ENCODE measurements at places on chromosomes 2 and 18.

GRCh38 chr2:221486106-221486505 is 86.0 kb downstream of the EPHA4 start:
- no peak for DNase-seq

GRCh38 chr2:120132691-120133090 is 90.5 kb downstream of the TMEM185B start:
- peak; percentile 50 for DNase-seq

DNA sequence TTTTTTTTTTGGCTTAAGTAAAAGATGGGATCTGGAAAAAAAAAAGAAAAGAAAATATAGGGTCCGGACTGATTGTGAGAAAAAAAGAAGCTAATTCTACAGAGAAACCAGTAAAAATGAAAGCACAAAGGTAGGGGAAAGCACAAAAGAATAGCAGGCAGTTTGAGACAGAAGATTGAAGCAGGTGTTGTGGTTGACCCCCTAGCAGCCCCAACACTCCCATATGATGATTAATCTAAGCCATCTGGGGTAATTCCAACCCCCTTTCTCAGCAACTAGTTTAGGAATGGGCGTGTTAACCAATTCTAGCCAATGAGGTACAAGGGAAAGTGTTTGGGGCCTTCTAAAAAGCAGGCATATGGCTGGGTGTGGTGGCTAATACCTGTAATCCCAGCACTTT is 77.0 kb downstream of the MBD2 start:
- no peak for DNase-seq

GRCh38 chr2:212135739-212136138 is 402.9 kb downstream of the ERBB4 start:
- DNase-seq = peak; percentile 17

DNA sequence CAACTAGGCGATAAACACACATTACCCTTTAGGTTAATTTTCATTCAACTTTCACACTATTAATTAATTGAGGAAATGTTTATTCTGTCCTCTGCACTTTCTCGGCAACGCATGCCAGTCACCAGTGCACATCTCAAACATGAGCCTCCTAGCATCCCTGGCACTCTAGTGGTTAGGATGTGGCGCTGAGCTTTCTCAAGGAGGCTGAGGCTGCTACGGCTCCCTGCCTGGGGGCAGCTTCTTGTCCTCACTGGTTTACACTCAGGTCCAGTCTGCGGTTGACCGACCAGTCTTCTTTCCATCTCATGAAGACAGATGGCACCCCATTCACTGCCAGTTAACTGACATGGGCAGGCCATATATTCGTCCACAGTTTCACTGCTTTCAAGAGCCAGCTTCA is 463.4 kb downstream of the EIPR1 start:
- DNase-seq = no peak

- DNase-seq = no peak
These were observed 172.7 kb downstream of the HRH4 start for GRCh38 chr18:24633121-24633520.

GRCh38 chr18:57542126-57542525 is 44.4 kb downstream of the FECH start:
- DNase-seq = peak; percentile 35

DNA sequence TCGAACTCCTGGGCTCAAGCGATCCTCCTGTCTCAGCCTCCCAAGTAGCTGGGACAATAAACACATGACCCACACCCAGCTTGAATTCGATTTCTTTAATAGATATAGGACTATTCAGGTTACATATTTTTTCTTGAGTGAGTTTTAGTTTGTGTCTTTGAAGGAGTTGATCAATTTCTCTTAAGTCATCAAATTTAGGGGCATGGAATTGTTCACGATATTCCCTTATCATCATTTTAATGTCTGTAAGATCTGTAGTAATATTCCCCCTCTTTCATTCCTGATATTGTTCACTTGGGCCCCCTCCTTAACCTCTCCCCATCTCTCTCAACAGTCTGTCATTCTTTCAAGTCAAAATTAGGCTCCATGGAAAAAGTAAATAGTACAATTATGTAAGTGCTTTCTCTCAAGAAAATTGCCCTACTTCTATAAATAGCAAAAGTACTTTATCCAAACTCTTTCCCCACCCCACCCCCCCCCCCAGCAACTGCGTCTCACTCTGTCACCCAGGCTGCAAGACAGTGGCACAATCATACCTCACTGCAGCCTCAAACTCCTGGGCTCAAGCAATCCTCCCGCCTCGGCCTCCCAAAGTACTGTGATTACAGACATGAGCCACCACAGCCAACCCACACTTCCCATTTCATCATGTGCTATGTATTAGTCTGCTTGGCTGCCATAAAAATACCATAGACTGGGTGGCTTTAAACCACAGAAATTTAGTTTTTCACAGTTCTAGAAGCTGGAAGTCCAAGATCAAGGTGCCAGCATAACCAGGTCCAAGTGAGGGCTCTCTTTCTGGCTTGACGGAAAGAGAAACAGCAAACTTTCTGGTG is 20.1 kb downstream of the WDR33 start:
- DNase-seq = no peak

GRCh38 chr2:55120634-55121359 is 70.5 kb upstream of the RTN4 start:
- DNase-seq = peak; percentile 79

DNA sequence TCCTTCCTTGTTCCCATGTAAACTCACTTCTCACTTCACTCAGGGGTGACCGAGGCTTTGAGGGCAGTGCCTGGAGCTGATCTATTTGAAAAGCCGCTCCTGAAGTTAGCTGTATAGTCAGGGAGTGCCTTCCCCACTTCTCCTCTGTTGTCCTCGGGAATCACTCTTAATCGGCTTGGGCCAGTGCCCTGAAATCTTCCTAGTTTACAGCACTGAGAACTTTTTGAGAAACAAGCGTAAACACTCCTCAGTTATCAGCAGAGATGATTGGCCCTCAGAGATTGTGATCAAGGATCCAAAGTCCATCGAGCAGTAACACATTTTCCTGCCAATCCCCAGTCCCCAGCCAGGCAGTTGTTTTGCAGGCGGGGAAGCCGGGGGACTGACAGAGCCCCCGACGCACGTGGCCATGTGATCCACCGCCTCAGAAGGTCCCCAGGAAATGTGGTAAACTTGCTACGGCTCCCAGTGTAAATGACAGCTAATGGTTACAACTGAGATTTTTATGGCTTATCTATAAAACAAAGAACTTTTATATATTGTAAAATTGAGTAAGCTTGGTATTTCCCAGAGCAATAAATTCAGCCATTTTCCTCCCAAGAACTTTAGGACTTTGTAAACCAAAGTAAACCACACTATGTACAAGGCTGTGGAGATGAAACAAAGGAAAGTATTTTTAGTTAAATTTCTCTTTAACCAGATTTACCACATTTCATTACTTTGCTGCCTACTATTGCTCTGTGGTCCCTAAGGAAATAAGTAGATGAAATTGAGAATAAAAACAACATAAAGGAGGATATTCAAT is 53.5 kb downstream of the C18orf63 start:
- no peak for DNase-seq

GRCh38 chr2:36597532-36598377 is at the start of gene FEZ2:
TSS of gene FEZ2 (minus strand) at chr2:36598168. CDS start at chr2:36598142, 26 bp downstream.
- peak; percentile 63 for DNase-seq

GRCh38 chr18:29028560-29028959 is 851.6 kb upstream of the CDH2 start:
- DNase-seq = peak; percentile 3

DNA sequence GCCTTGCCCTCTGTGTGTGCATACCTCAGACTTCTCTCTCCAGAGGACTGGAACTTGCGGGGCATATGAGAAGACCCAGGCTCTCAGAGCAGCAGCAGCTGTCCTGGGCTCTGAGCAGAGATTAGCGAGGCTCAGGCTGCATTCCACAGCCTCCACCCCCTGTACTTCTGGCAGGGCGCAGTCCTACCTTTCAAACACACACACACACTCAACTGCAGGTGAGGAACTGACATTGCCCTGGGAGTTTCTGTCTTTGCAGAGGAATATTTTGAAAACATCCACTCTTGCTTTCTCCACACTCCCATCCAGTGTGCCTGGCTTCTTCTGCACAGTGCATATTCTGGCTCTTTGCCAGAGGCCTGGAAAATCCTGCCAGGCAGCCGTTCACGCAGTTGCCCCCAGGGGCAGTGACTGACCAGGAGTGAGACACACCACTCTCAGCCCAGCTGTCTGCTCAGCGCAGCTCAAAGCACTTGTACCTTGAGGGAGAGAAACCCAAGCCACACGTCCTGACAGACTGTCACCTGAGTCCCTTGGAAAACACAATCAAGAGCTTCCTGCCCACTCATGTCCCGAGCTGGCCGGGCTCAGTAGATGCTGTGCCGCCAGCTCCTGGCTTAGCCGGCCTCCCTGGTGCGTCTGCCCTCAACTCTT is 460.8 kb downstream of the RNF144A start:
- DNase-seq = no peak

DNA sequence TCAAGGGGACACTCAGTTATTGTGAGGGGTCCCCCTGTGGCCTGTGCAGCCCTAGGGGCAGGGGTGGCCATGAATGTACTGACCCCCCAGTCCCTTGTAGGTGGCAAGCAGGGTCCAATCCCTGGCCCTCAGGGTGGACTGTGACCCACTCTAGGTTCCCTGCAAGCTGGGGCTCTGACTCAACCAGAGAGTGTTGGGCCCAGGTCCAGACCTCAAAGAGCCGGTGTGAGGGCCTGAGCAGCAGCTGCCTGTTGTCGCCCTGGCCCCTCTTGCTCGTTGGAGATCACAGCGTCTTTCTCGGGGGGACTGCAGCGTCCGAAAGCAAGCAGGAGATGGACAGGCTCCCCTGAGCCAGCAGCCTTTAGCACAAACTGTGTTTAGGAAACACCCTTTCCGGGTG is 66.8 kb upstream of the ATG16L1 start:
- DNase-seq = no peak

- DNase-seq = peak; percentile 35
These were observed 53.8 kb downstream of the GULP1 start for GRCh38 chr2:188345426-188345825.

DNA sequence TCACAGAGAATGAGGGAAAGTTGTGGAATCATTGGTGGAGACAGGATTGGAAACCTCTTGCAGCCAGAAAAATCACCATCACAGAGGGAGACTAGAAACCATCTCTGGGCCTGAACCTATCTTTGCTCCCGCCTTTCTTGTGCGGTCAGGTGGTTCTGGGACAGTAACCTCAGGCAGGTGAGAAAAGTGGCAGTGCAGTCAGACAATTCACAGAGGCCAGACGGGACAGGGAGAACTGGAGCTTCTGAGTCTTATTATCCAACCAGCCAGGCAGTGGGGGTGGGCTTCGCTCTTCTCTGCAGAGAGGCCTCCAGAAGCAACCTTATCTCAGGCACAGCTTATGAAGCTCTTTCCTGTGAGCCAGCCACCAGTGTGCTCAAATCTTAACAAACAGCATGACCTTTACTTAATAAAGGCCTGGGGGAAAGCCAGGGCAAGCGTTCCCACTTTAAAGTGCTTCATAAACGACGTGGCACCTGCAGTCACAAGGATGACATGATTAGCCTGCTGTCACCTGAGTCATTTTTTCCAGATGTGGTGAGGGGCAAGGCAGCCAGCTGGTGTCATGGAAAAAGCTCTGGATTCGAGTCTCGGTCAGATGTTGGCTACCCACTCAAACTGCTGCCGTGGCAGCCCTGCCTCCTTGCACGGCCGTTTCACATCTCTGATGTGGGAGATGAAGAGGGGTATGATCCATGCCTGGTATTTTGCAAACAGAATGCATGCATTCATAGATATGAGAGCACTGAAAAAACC is 109.7 kb downstream of the B3GNT2 start:
- no peak for DNase-seq

- no peak for DNase-seq
These were observed 124.1 kb upstream of the MYT1L start for GRCh38 chr2:2455151-2455550.

- DNase-seq = no peak
These were observed 71.4 kb upstream of the FAM98A start for GRCh38 chr2:33670392-33670937.

DNA sequence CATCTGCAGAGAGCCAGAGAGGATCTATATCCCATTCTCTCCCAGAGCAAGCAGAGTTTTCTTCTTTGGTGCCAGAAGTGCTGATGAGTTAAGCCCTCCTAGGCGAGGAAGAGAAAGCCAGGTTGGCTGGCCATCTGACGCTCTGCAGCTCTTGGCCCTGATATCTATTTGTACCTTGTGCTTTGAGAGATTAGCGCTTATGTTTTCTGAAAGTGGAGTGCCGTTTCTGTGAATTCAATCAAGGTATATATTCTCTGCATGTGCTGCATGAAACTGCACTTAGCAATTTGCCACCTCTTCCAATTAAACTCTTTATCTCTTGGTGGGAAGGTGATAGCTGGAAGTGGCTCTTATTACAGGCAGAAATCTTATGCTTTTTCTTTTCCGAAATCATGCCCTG is 177.5 kb downstream of the LPIN1 start:
- DNase-seq = no peak

- peak; percentile 83 for DNase-seq
These were observed 36.1 kb upstream of the MRPL33 start for GRCh38 chr2:27735263-27735904.

DNA sequence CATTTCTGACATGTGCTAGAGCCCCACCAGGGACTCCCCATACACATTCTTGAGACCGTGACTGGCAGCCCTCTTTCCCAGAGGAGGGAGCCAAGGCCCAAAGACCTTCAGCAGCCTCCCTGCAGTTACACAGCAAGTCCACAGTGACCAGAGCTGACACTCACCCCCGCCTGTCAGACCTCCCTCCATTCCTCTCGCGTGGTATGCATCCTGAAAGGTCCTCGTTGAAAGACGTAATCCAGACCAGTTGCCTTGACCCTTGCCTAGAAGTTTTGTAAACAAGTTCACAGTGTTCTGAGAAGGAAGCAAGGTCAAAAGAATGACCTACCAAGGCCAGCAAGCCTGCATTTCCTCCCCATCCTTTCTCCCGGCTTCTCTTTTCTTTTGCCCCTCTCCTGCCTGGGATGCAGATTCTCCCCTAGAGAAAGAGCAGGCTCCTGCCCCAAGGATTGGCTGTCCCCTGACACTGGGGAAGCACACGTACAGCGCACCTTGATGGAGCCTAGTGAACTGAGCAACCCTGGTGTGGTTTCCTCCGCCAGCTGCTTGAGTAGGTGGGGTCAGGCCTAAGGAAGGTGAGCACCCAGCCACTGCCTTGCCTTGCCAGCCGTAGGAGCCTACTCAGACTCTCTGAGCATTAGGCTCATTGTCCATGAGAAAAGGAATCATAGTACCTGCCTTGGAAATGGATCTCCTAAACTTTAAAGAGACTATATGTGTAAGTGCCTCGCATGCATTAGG is 18.3 kb downstream of the TRIB2 start:
- DNase-seq = no peak

GRCh38 chr2:47631792-47632398 is 151.1 kb upstream of the MSH6 start:
- DNase-seq = peak; percentile 62

GRCh38 chr2:177316756-177317155 is 52.2 kb upstream of the NFE2L2 start:
- no peak for DNase-seq

- peak; percentile 25 for DNase-seq
These were observed 15.8 kb downstream of the PTPN18 start for GRCh38 chr2:130371723-130372054.

GRCh38 chr2:189821953-189822748 is 37.9 kb downstream of the PMS1 start:
- DNase-seq = peak; percentile 87

Measured in amniotic epithelial cell (primary cell).